ENCODE measurements at places on chromosomes 1 and 21. TPM values are rescaled to one million over a fixed set of nuclear protein-coding genes. Genes with fewer than 3 reads are reported as not detected.

DNA sequence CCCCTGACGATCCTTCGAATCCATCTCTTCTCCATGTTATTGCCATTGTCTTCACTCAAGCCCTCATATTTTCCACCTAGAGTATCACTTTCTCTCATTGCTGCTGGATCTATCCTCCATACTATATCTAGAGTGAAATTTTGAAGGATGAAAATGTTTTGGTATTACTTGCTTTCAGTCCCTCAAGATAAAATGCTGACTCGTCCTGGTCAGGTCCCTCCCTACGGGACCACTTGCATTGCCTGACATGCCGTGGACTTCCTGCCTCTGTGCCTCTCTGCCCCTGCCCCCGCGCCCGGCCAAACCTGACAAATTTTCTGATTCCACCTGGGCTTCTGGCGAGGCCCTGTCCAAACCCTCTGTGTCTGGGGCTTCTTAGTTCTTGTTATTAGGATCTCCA, 23.6 kb downstream of the SPATA46 start:
- H3K27ac ChIP-seq: no peak overlapping the region
- peaks cover 22% of the 10 kb centered on the region for H3K36me3 ChIP-seq
- H3K4me1 ChIP-seq: peaks cover 6% of the 10 kb centered on the region
- no peaks in the 10 kb centered on the region for H3K27me3 ChIP-seq

GRCh38 chr1:17212487-17213121, 7.7 kb downstream of the PADI1 start:
- no peak overlapping the region for H3K27ac ChIP-seq
- H3K36me3 ChIP-seq: no peaks in the 10 kb centered on the region
- peaks cover 23% of the 10 kb centered on the region for H3K27me3 ChIP-seq
- no peaks in the 10 kb centered on the region for H3K4me1 ChIP-seq
- no peak overlapping the region for H3K4me3 ChIP-seq

- no peak overlapping the region for H3K27ac ChIP-seq
- no peaks in the 10 kb centered on the region for H3K27me3 ChIP-seq
- H3K36me3 ChIP-seq: no peaks in the 10 kb centered on the region
- no peak overlapping the region for H3K4me3 ChIP-seq
- DNase-seq: no peak
Measured at GRCh38 chr1:78009836-78010235, 5.1 kb downstream of the DNAJB4 start.

DNA sequence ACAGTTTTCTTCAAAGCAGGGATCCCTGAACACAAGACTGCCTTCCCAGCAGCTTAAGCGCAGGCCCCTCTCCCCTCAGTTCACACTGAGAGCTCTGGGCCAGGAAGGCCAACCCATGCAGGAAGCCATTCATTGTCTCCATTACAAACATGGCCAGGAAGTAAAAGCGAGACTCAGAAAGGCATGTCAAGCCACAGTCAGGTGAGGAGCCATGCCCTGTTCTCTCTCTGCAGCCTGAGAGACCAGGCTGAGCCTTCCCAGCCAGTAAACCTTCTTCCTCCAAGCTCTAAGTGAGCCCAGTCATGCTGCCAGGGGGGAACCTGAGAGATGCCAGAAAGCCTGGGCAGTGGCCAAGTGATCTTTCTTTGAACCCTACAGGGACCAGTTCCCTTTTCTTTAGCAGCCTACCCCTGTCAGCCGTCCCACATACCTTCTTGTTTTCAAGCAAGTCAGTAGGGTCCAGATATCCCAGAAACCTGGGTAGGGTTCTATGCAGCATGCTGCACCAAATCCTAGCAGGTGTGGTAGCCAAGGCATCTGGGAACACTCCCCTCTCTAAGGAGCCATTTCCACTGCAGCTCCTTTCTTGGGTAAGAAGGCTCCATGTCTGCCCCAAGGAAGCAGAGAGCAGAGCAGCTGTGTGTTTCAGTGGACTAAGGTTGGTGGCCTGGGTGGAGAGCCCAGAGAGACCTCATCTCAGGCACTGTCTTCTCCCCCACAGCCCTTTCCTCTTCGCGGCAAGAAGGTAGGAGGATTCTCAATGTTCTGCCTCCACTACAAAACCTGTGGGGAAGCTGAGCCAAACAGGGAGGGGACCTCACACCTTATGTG, 977 bp downstream of the TRAF3IP3 start:
- no peaks in the 10 kb centered on the region for H3K4me1 ChIP-seq
- H3K4me3 ChIP-seq: peak overlapping the region; percentile 9
- DNase-seq: no peak
- H3K36me3 ChIP-seq: no peaks in the 10 kb centered on the region

GRCh38 chr1:193348091-193348768, 161.8 kb upstream of the B3GALT2 start:
- H3K27me3 ChIP-seq: no peaks in the 10 kb centered on the region
- no peak overlapping the region for H3K4me3 ChIP-seq
- H3K36me3 ChIP-seq: no peaks in the 10 kb centered on the region
- no peaks in the 10 kb centered on the region for H3K4me1 ChIP-seq

DNA sequence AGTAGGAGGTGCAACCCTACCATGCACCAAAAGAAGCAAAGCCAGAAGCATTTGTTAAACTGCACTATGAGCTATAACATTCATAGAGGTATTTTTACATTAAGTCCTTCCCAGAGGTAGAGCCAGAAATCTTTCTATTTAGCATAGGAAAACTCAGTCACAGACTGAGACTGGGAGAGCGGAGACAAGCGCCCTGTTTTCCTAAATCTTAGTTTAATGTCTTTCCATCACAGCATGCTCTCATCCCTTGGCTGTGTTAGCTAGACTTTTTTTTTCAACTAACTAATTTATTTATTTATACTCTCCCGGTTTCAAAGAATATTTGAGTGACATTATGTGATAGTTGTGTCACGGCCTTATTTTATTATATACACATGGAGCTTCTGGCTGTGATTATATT, 304.1 kb downstream of the LMX1A start:
- no peaks in the 10 kb centered on the region for H3K36me3 ChIP-seq
- no peaks in the 10 kb centered on the region for H3K27me3 ChIP-seq
- no peak for DNase-seq
- H3K4me3 ChIP-seq: no peak overlapping the region

DNA sequence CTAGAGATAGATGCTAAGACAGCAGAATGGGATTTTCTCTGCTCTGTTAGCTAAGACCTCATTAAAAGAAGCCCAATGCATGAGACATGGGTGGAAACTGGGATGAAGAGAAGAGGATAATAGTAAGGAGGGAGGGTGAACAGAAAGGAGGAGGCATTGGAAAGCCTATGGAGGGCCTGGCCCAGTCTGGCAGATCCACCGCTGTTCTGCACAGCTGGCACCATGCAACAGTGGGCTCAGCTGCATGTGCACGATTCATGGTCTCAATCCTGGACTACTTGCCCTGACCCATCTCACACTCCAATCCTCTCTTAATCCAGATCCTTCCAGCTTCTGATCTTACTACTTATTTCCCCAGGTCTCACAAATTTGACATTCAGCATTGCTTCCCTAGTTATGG, 2.2 kb downstream of the PHC2 start:
- H3K36me3 ChIP-seq: no peaks in the 10 kb centered on the region
- no peak overlapping the region for H3K27ac ChIP-seq
- no peaks in the 10 kb centered on the region for H3K27me3 ChIP-seq

GRCh38 chr1:8941906-8942305, 3.8 kb upstream of the CA6 start:
- no peak for DNase-seq
- no peak overlapping the region for H3K4me3 ChIP-seq
- no peaks in the 10 kb centered on the region for H3K36me3 ChIP-seq
- H3K27me3 ChIP-seq: no peaks in the 10 kb centered on the region
- H3K27ac ChIP-seq: peak overlapping the region; percentile 69

GRCh38 chr1:98333936-98334335, 327.6 kb upstream of the SNX7 start:
- H3K4me1 ChIP-seq: no peaks in the 10 kb centered on the region
- H3K27me3 ChIP-seq: no peaks in the 10 kb centered on the region
- H3K27ac ChIP-seq: no peak overlapping the region
- no peaks in the 10 kb centered on the region for H3K36me3 ChIP-seq
- H3K4me3 ChIP-seq: no peak overlapping the region

GRCh38 chr1:238487931-238488330, 597.2 kb upstream of the ZP4 start:
- no peaks in the 10 kb centered on the region for H3K27me3 ChIP-seq
- no peak overlapping the region for H3K4me3 ChIP-seq
- no peaks in the 10 kb centered on the region for H3K36me3 ChIP-seq

- H3K27ac ChIP-seq: no peak overlapping the region
- H3K27me3 ChIP-seq: no peaks in the 10 kb centered on the region
- H3K4me3 ChIP-seq: no peak overlapping the region
- H3K36me3 ChIP-seq: no peaks in the 10 kb centered on the region
- H3K4me1 ChIP-seq: no peaks in the 10 kb centered on the region
- no peak for DNase-seq
Measured at GRCh38 chr1:157105988-157106812, 6.6 kb upstream of the ETV3L start.

DNA sequence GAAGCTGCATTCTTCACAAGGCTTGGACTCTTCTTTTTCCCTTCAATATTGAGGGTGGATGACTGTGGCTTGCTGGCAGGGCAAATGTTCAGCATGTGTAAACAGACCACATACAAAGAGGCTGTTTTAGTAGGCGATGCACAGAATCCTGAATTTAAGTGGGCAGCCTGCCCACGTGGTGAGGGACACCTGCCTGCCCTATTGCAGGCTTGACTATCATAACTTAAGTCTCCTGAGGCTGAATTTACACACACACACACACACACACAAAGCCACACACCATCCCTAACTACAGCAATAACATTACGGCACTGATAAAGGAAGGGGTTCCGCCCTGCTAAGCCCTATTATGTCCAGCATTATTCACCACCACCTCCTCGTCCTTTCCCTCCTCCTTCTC, 15.9 kb downstream of the SYT2 start:
- H3K4me3 ChIP-seq: no peak overlapping the region
- H3K27me3 ChIP-seq: no peaks in the 10 kb centered on the region

The OR14K1 gene
- not detected for total RNA-seq

DNA sequence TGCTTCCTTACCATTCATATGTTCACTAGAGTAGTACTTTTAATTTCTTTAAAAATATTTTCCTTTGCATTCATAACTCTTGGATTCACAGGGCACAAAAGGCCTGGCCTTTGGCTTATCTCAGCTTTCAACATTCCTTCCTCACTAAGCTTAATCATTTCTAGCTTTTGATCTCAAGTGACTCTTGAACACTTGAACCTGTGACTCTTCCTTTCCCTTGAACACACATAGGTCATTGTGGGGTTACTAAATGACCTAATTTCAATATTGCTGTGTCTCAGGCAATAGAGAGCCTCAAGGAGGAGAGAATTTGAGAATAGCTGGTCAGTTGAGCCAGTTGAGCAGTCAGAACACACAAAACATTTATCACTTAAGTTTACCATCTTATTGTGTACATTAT, 49.9 kb downstream of the COL11A1 start:
- no peaks in the 10 kb centered on the region for H3K27me3 ChIP-seq
- no peak overlapping the region for H3K4me3 ChIP-seq
- H3K27ac ChIP-seq: no peak overlapping the region
- no peaks in the 10 kb centered on the region for H3K4me1 ChIP-seq
- DNase-seq: no peak

DNA sequence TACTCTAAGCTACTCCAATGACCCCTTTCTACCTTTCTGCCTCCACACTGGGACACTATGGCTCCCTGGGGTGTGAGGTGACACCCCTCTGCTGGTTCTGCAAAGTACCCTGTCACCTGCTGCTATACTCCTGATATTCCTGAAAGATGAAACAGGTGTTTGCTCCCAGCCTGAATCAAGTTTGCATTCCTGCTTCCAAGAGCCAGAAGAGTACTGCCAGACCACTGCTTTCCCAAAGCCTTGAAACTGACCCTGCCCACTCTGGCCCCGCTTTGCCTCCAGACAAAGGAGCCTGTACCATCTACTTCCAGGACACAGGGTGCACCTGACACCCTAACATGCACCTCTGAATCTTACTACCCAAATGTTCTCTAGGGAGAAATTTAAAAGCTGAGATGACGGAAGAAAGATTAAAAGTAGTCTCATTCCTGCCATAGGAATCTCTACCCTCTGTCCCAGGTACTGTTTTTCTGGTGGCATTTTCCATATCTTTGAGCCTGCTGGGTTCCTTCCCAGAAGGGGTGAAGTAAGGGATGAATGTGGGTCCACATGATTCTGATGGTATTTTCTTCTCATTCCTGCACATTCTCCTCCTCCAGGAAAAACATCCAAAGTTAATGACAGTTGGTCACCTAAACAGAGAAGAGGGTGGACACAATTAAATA, 70.3 kb upstream of the DUSP10 start:
- H3K36me3 ChIP-seq: no peaks in the 10 kb centered on the region
- no peak for DNase-seq
- H3K4me3 ChIP-seq: no peak overlapping the region
- H3K27ac ChIP-seq: no peak overlapping the region
- H3K27me3 ChIP-seq: no peaks in the 10 kb centered on the region
- no peaks in the 10 kb centered on the region for H3K4me1 ChIP-seq

DNA sequence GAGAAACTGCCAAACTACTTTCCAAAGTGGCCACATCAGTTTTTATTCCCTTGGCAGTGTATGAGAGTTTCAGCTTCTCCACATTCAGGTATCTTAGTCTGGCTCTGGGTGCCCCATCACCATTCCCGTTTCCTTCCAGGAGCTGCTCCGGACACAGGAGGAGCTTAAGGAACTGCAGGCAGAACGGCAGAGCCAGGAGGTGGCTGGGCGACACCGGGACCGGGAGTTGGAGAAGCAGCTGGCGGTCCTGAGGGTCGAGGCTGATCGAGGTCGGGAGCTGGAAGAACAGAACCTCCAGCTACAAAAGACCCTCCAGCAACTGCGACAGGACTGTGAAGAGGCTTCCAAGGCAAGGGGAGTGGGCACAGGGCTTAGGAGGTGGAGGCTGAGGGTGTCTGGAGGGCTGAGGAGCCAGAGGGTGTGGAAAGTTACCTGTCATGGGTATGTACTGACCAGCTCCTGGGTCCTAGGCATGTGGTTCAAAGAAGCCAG, 10.9 kb upstream of the TUFT1 start:
- DNase-seq: no peak
- H3K4me3 ChIP-seq: no peak overlapping the region
- H3K4me1 ChIP-seq: no peaks in the 10 kb centered on the region
- no peaks in the 10 kb centered on the region for H3K27me3 ChIP-seq
- no peak overlapping the region for H3K27ac ChIP-seq
- H3K36me3 ChIP-seq: no peaks in the 10 kb centered on the region

GRCh38 chr1:172837816-172838679, 179.1 kb downstream of the FASLG start:
- DNase-seq: no peak
- H3K27ac ChIP-seq: no peak overlapping the region
- no peaks in the 10 kb centered on the region for H3K27me3 ChIP-seq
- H3K36me3 ChIP-seq: no peaks in the 10 kb centered on the region
- H3K4me1 ChIP-seq: no peaks in the 10 kb centered on the region

GRCh38 chr1:198734323-198735008, 95.6 kb downstream of the PTPRC start:
- no peak for DNase-seq
- no peaks in the 10 kb centered on the region for H3K36me3 ChIP-seq
- no peaks in the 10 kb centered on the region for H3K27me3 ChIP-seq
- no peak overlapping the region for H3K4me3 ChIP-seq

GRCh38 chr1:112402682-112403643, 6.9 kb downstream of the CTTNBP2NL start:
- no peak for DNase-seq
- no peak overlapping the region for H3K4me3 ChIP-seq
- no peak overlapping the region for H3K27ac ChIP-seq

All from tibial nerve (tissue), 4 donors.